ENCODE measurements at places on chromosomes 5 and 9. TPM values are rescaled to one million over a fixed set of nuclear protein-coding genes. Genes with fewer than 3 reads are reported as not detected.

- no peaks in the 10 kb centered on the region for H3K36me3 ChIP-seq
- peaks cover 18% of the 10 kb centered on the region for H3K4me1 ChIP-seq
- H3K27ac ChIP-seq: no peak overlapping the region
- no peak overlapping the region for H3K4me3 ChIP-seq
- DNase-seq: peak; percentile 83
Measured at GRCh38 chr5:146340260-146341081, 1.8 kb downstream of the POU4F3 start.

DNA sequence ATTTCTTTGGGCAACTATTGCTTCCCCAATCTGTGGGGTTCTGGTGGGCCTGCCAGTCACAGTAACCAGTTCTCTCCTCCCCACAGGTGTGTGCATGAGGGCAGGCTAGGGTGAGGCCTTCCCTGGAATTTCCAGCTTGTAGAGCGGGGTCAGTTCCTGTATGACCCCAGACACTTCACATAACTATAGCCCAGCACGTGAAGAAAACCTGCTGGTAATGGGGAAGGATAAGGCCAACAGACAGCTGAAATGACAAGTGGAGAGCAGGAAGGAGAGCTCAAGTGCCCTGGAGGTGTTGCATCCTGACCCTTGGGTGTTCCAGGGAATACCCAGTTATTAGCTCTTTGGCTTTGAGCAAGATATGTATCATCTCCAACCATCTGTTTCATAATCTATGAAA, 142.2 kb downstream of the CDC42SE2 start:
- H3K36me3 ChIP-seq: peaks cover 45% of the 10 kb centered on the region
- H3K4me1 ChIP-seq: no peaks in the 10 kb centered on the region
- H3K4me3 ChIP-seq: no peak overlapping the region

The TMEM174 gene
- not detected for total RNA-seq

DNA sequence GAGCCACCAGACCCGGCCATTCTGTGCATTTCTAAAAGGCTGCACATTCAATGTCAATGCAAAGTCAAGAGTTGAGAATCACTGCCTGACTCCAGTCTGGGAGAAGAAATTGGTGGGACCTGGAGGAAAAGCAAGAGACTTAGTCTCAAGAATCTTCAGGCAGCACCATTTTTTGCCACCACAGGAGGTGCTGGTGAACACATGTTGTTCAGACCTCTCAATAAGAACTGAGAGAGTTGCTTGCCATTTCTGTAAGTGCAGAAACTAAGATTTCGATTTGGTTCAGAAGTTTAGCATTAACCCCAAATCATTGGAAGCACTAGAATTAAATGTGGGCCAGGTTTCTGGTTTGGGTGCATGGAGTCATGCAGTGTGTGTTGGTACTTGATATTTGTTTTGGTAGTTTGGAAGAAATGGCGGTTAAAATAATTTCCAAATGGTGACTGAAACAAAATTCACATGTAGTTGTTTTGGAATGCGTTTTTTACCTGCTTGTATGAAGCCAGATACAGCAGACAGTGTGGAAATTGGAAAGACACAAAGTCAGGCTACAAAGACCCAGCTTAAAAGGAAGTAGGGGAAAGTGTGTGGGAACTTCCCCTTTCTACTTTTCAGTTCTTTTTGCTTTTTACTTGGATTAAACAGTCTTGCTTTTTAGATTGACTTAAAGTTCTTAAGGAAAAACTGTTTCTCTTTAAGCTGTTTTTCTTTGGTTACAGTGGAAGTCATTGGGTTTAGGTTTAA, 20.4 kb downstream of the PDE8B start:
- H3K4me1 ChIP-seq: no peaks in the 10 kb centered on the region
- no peaks in the 10 kb centered on the region for H3K27me3 ChIP-seq
- no peak overlapping the region for H3K4me3 ChIP-seq
- no peaks in the 10 kb centered on the region for H3K36me3 ChIP-seq

The INSL6 gene
- not detected for total RNA-seq
